ENCODE measurements at places on chromosomes 6 and 20. TPM values are rescaled to one million over a fixed set of nuclear protein-coding genes. Genes with fewer than 3 reads are reported as not detected.

The NMBR gene
- not detected for total RNA-seq

The RIMS1 gene
- 4.0 TPM for total RNA-seq

- no peak for DNase-seq
These were observed 66.5 kb downstream of the ILRUN start for GRCh38 chr6:34630040-34630439.

- DNase-seq: no peak
These were observed 329.0 kb downstream of the ESR1 start for GRCh38 chr6:152136449-152136825.

DNA sequence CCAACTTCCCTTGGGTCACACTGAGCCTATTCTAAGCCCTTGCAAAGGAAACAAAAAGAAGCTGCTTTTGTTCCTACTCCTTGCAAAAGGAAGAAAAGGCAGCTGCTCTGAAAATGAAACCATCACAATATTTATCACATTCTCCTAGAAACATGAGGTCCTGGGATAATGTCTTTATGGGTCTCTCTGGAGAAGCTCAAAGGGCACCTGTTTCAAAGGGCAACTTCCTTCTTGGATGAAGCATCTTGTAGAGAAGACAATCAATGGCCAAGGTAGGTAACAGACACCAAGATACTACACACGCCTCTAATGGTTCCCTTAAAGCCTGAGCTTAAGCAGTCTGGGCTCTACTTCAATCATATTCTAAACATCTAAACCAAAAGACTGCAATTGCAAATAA lies 10.4 kb downstream of the ELOVL5 start:
- DNase-seq: no peak

- no peak for DNase-seq
These were observed 7.5 kb downstream of the SNAI1 start for GRCh38 chr20:49990271-49990720.

DNA sequence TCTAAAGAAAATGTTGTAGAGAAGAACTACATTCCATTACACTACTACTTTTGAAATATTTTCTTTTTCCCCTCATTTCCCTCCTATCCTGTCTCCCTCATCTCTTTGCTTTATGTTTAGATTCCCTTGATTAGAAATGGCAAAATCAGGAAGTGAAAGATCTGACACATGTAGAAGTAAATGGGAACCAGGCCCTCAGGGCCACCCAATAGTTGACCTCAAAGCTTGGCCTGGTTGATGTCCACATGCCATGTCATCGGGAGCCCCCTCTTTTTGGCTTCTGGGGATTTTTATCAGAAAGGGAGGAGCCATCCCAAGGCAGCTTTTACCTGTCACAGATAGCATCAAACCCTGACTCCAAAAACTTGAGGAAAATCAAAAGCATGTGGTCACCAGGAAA lies 168.3 kb upstream of the ECI2 start:
- DNase-seq: no peak

DNA sequence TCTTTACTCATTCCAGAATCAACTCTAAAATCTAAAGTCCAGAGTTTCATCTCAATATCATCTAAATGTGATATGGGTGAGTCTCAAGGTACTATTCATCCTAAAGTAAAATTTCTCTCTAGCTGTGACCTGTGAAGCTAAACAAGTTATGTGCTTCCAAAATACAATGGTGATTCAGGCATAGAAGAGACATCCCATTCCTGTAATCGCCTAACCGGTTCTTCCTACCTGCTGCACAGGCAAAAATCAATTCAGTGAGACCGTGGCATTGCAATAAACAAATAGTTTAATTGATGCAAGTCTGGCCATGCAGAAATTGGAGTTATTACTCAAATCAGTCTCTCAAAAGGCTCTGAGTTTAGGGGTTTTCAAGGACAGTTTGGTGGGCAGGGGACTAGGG lies 232.8 kb downstream of the UBE3D start:
- DNase-seq: no peak

GRCh38 chr6:31128093-31128676 lies 7.9 kb upstream of the CDSN start:
- DNase-seq: no peak

DNA sequence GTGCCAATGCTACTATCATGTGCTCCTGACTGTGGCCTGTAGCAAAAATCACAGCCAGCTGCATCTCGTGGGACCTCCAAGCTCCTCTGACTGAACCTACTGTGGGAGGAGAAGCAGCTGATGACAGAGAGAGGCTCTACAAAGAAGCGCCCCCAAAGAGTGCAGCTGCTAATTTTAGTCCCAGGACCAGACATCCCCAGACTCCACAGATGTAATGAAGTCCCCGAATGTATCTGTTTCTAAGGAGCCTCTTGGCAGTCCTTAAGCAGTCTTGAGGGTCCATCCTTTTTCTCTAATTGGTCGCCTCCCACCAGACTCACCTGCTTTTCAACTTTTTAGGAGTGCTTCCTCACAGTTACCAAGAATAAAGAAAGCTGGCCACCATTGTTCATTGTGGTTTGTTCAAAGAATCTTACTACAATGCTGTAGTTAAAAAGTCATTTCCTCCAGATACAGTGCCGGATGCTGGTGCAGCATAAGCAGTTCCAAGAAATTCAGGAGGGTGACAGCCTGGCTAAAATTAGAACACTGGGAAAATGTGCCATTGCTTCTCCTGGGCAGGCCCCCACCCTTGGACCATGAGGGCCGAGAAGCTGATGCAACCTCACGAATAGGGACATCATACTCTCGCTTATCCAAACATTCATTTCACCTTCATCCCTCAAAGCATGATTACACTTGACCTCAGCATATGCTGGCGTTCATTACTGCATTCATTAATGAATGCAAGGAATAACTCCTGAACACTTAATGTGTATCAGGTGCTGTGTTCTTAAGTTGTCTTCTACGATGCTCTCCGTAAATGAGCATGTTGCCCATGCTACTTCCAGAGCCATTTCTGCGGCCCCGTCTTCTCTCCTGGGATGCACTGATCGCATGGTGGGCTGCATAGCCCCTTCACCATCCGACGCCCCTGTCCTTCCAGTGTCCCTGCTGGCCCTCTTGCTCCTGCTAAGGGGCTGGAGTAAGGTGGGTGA lies 66.4 kb downstream of the LY86 start:
- no peak for DNase-seq

DNA sequence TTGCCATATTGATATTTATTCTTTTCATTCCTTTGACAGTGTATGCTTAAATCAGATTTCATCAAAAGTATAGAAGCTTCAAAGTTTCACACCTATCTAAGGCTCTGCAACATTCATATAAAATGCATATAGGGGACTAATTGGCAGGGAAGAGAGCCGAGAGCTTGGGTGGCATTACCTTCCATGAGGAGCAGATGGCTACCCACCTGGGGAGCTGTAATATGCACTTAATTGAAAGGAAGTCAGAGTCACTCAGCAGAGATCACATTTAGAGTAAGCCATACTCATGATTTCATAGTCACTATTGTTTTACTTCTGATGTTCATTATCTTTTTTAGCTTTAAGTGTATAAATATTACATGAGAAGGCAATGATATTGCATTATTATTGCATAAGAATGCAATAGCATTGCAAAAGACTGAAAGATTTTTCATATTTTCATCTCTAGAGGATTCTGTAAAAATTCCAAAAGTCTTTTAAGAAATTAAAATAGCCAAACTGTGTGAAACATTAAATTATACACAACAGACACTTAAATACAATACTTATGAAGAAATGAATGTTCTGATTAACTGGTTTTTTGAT lies 1305.2 kb downstream of the EPHA7 start:
- DNase-seq: no peak

DNA sequence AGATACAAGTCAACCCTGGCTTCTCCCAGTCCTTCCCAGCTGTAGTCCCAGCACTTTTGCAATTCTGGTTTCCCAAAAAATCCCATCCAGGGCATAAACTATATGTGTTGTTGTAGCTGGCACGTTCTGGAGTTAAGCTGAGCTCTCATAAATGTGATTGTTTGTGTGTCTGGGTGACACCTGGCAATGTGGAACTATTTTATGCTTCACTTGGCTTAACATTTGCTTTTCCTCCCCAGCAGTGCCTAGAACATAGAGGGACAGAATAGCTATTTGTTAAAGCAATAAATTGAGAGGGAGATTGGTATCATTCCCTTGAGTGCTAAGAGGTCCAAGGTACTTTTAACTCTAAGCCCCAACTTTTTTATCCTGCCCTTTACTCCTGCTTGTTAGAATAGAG lies 575.9 kb upstream of the NOX3 start:
- DNase-seq: no peak

All from breast epithelium (tissue), 4 donors.